CD4-positive, alpha-beta T cell treated with Interleukin-1 beta for 1 hour (primary cell): ENCODE measurements at places on chromosomes 4 and X.

GRCh38 chr4:162684998-162685397 lies 481.7 kb downstream of the NAF1 start:
- no peak for DNase-seq

- peak; percentile 15 for DNase-seq
These were observed 127.1 kb downstream of the CFAP299 start for GRCh38 chr4:80462621-80463091.

DNA sequence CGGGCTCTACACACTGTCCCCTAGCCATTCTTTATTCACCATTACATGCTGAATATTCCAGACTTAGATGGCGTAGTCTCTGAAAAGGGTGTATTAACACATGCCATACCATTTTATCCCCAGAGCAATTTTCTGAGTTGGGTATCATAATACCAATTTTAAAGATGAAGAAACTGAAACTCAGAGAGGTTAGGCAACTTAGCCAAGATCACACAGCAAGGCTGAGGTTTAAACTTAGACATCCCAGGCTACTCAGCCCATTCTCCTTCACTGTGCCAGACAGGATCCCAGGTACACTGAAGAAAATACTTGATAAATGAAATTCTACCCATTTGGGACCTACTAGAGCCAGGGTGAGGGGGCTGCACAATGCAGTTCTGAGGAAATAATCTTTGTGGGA lies 67.4 kb upstream of the ARHGAP36 start:
- no peak for DNase-seq

DNA sequence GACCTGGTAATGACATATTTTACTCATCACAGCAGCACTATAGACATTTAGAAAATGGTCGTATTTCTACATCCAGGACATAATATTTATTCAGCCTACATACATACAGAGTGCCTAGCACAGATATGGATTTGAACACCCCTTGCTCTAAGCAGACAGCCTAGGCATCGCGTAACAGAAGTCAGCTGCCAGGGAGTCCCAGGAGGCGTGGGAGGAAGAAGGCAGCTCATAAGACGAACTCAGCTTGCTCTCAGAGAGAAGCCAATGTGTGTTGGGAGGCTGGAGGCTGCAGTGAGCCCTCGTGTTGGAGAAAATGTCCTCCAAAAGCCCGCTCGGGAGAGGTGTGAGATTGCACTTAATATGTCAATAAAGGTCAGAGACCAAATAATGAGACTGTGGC lies 131.6 kb downstream of the BCOR start:
- DNase-seq: no peak

DNA sequence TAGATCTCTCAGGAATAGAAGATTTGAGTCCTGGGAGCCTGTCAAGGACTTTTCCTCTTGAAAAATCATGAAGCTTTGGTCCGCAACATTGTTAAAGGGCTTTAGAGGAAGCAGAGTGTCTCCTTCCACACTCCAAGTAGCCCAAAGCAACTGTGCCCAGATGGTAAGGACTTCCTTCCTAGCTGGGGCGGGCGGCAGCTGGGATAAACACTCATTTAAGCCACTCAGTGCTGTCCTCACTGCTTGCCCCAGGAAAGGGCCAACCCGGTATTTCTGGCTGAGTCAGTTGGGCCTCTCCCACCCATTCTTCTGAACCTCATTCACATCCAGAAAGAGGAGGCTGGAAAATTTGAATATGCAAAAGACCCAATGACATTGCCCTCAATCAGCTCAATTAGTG lies 144.3 kb downstream of the CHIC2 start:
- peak; percentile 7 for DNase-seq
